ENCODE measurements at places on chromosomes 3 and 15. TPM values are rescaled to one million over a fixed set of nuclear protein-coding genes. Genes with fewer than 3 reads are reported as not detected.

CPLX3 gene
- polyA plus RNA-seq: not detected

PLAAT1 gene
- 0.24 TPM for polyA plus RNA-seq

SCG3 gene
- 10.0 TPM for polyA plus RNA-seq

OR5K2 gene
- 0.40 TPM for polyA plus RNA-seq

TRH gene
- polyA plus RNA-seq: 0.16 TPM

HHLA2 gene
- 121 TPM for polyA plus RNA-seq

MCF2L2 gene
- polyA plus RNA-seq: 2.4 TPM

ANKRD34C gene
- not detected for polyA plus RNA-seq

NEO1 gene
- polyA plus RNA-seq: 135 TPM

HEG1 gene
- 15.0 TPM for polyA plus RNA-seq

CCR1 gene
- polyA plus RNA-seq: 3.4 TPM

CCDC33 gene
- 2.2 TPM for polyA plus RNA-seq

CAMP gene
- polyA plus RNA-seq: 0.19 TPM

RBP2 gene
- polyA plus RNA-seq: 2,966 TPM

GRCh38 chr15:63544258-63545026 lies 40.0 kb downstream of the USP3 start:
- no peak for DNase-seq
- no peaks in the 10 kb centered on the region for H3K27me3 ChIP-seq
- peaks cover under 1% of the 10 kb centered on the region for H3K4me1 ChIP-seq
- no peak overlapping the region for H3K27ac ChIP-seq
- peaks cover 2% of the 10 kb centered on the region for H3K36me3 ChIP-seq

- DNase-seq: no peak
- H3K4me1 ChIP-seq: no peaks in the 10 kb centered on the region
- H3K4me3 ChIP-seq: no peak overlapping the region
Observed at GRCh38 chr3:99016452-99016851, 115.0 kb upstream of the DCBLD2 start.

DNA sequence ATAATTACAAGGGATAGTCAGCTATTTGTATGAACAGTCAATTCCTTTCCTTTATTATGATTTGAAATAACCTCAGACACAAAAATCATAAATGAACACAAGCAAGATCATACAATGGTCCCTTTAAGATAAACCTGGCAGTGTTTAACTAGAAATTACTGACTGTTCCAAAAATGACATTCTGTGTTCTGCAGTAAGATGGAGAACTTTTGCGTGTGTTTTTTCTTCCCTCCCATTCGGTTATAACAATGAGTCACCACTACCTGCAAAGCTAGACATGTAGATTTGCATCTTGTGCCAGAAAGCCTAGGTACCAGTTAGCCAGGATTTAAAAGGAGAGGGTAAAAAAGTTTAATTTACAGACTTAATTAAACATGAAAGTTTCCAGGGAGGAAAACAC lies 248.2 kb upstream of the ADAMTS9 start:
- H3K27ac ChIP-seq: no peak overlapping the region
- H3K4me3 ChIP-seq: no peak overlapping the region

DNA sequence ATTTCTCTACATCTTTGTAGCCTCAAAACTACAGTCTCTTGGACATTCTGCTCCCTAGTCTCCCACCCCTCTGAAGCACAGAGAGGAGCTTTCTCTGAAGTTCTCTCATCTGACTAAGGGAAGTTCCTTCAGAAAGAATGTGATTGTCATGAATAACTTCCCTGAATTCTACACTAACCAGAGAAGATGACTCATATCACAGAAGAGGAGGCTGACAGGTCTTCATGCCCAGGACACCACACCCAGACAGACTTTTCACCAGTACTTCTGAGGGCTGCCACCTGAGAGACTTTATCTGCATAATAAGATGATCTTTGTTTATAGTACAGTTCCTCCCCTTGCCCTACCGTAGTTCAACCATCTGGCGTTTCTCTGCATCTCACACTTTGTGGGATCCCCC lies 52.8 kb downstream of the CDIN1 start:
- H3K27ac ChIP-seq: no peak overlapping the region
- no peak for DNase-seq
- no peaks in the 10 kb centered on the region for H3K36me3 ChIP-seq
- H3K4me1 ChIP-seq: no peaks in the 10 kb centered on the region

DNA sequence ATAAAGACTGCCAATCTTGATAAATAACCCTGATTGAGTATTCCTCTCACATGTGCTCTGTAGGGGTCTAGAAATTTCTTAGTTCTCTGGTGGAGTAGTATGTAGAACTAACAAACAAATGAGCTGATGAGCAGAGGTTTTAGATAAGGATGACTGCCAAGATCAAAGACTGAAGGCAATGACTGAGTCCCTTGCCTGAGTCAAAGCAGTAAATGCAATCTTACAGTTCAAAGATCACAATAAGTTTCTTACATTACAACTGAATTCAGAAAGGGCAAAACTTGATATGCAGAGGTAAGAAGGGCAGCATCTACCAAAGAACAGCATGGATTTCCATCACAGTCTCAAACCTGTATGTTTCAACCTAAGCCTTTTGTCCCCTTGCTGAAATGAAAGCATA lies 172.2 kb upstream of the POU1F1 start:
- no peaks in the 10 kb centered on the region for H3K36me3 ChIP-seq
- DNase-seq: peak; percentile 71
- H3K4me1 ChIP-seq: peaks cover 16% of the 10 kb centered on the region
- peak overlapping the region; percentile 33 for H3K27ac ChIP-seq
- H3K27me3 ChIP-seq: no peaks in the 10 kb centered on the region
- H3K4me3 ChIP-seq: no peak overlapping the region

DNA sequence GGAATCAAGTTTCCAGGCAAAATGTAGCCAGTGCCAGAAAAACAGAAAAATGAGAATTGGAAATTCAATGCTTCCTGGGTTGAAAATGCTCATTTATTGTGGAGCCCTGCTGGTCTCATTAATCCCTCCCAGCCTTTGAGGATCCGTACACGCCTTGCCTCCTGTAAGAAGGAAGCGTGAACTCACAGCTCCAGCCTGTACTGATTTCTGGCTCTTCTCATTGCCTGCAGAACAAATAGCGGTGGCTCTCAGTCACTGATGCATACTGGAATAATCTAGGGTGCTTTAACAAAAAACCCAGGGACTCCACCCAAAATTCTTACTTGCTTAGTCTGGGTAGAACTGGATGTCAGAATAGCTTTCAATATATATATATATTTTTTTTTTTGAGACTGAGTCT lies 29.3 kb upstream of the SLC24A5 start:
- peaks cover 6% of the 10 kb centered on the region for H3K27me3 ChIP-seq
- H3K4me1 ChIP-seq: no peaks in the 10 kb centered on the region
- no peak for DNase-seq
- no peak overlapping the region for H3K4me3 ChIP-seq
- H3K27ac ChIP-seq: no peak overlapping the region

GRCh38 chr3:46998121-46998851 lies 18.8 kb downstream of the NBEAL2 start:
- peaks cover 53% of the 10 kb centered on the region for H3K36me3 ChIP-seq
- H3K4me3 ChIP-seq: no peak overlapping the region
- H3K4me1 ChIP-seq: peaks cover 17% of the 10 kb centered on the region
- peak; percentile 85 for DNase-seq

- H3K4me3 ChIP-seq: no peak overlapping the region
- H3K27me3 ChIP-seq: no peaks in the 10 kb centered on the region
- H3K36me3 ChIP-seq: peaks cover 9% of the 10 kb centered on the region
- peak; percentile 5 for DNase-seq
- H3K27ac ChIP-seq: peak overlapping the region; percentile 89
- peaks cover 6% of the 10 kb centered on the region for H3K4me1 ChIP-seq
Observed at GRCh38 chr15:56653107-56653506, 80.2 kb downstream of the ZNF280D start.

- no peak overlapping the region for H3K4me3 ChIP-seq
- no peak for DNase-seq
- peaks cover 43% of the 10 kb centered on the region for H3K4me1 ChIP-seq
Observed at GRCh38 chr3:37943631-37944314, 46.8 kb upstream of the VILL start.

DNA sequence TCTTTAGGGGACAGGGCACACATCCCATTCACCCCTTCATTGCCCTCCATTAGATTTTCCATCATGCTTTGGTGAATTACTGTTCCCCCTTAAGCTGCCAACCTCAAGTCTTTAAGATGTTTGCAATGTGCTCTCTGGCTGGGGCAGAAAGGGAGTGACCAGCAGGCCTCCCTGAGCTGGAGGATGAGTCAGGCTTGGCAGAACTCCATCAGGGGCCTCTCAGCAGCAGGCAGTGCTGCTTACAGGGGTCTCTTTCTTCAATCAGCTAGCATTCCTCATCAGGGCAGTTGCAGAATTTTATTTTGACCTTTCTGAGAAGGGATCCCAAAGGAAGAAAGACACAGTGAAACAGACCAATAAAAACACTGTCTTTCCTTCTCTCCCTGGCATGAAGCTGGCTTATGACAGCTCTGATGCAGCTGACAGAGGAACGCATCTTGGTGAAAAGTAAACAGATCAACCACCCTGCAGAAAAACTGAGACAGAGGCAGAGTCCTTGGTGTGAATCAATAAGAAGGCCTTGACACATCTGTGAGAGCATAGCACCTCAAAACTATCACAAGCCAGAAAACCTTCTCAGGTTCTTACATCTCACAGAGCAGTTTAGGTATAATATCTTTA lies 88.7 kb upstream of the MRPL3 start:
- H3K4me3 ChIP-seq: no peak overlapping the region
- peak; percentile 4 for DNase-seq
- no peaks in the 10 kb centered on the region for H3K27me3 ChIP-seq
- no peaks in the 10 kb centered on the region for H3K4me1 ChIP-seq

DNA sequence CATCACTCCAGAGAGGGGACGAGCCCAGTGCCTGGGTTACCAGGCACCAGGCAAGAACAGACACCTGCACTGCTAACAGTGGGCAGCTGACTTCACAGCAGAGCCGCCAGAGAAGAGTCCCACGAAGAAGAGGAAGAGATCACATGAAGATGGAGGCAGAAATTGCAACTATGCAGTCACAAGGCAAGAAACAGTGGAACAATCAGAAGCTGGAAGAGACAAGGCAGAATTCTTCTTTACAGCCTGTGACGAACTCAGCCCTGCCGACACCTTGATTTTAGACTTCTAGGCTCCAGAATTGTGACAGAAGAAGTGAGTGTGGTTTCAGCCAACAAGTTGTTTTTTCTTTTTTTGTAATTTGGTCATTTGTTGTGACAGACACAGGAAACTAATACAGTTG lies 59.2 kb downstream of the IL12A start:
- DNase-seq: no peak
- H3K27ac ChIP-seq: no peak overlapping the region
- no peaks in the 10 kb centered on the region for H3K4me1 ChIP-seq
- no peaks in the 10 kb centered on the region for H3K27me3 ChIP-seq
- H3K4me3 ChIP-seq: no peak overlapping the region
- H3K36me3 ChIP-seq: no peaks in the 10 kb centered on the region

DNA sequence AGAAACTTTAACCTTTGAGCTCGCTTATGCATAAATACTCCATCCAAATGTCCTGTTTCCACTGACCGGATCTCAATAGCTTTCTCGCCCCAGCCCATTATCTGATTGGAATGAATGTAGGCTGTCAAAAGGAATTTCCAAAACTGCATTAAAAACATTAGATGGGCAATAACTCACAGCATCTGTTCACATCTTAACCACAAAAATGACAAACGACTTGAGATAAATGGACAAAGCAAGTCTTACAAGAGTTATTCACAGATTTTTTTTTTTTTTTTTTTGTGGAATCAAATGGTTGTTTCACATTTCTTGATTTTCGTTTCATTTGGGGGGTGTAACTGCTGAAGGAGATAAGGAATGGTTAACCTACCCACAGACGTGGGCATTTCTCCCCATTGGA lies 39.7 kb upstream of the SLC2A2 start:
- H3K36me3 ChIP-seq: peaks cover 13% of the 10 kb centered on the region
- no peak for DNase-seq
- no peaks in the 10 kb centered on the region for H3K27me3 ChIP-seq
- no peak overlapping the region for H3K4me3 ChIP-seq

- no peak for DNase-seq
- no peak overlapping the region for H3K4me3 ChIP-seq
- no peak overlapping the region for H3K27ac ChIP-seq
- no peaks in the 10 kb centered on the region for H3K36me3 ChIP-seq
Observed at GRCh38 chr15:67744331-67745072, 80.8 kb upstream of the SKOR1 start.

- no peak overlapping the region for H3K27ac ChIP-seq
- H3K36me3 ChIP-seq: peaks cover 31% of the 10 kb centered on the region
- H3K27me3 ChIP-seq: no peaks in the 10 kb centered on the region
- no peak overlapping the region for H3K4me3 ChIP-seq
- H3K4me1 ChIP-seq: no peaks in the 10 kb centered on the region
- no peak for DNase-seq
Observed at GRCh38 chr3:130948001-130948773, 54.3 kb downstream of the ATP2C1 start.

GRCh38 chr3:16715281-16715680 lies 110.1 kb upstream of the DAZL start:
- H3K4me1 ChIP-seq: no peaks in the 10 kb centered on the region
- no peaks in the 10 kb centered on the region for H3K36me3 ChIP-seq
- no peak overlapping the region for H3K27ac ChIP-seq
- no peak for DNase-seq
- no peak overlapping the region for H3K4me3 ChIP-seq

DNA sequence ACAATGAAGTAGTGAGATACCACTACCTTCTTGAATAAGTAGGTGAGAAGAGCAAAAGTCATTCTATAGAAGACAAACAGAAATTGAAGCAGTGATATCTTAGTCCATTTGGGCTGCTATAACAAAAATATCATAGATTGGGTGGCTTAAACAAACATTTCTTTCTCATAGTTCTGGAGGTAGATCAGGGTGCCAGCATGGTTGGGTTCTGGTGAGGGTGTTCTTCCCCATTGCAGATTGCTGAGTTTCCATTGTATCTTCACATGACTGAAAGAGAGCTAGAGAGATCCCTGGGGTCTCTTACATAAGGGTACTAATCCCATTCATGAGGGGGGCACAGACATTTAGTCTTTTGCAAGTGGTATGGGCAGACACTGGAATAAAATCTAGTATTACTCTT lies 32.9 kb upstream of the IFT57 start:
- DNase-seq: no peak
- no peaks in the 10 kb centered on the region for H3K27me3 ChIP-seq
- H3K4me3 ChIP-seq: no peak overlapping the region
- no peak overlapping the region for H3K27ac ChIP-seq
- H3K36me3 ChIP-seq: no peaks in the 10 kb centered on the region

- H3K27me3 ChIP-seq: peaks cover 3% of the 10 kb centered on the region
- DNase-seq: no peak
- no peak overlapping the region for H3K27ac ChIP-seq
- H3K4me1 ChIP-seq: peaks cover 7% of the 10 kb centered on the region
- H3K4me3 ChIP-seq: no peak overlapping the region
- H3K36me3 ChIP-seq: no peaks in the 10 kb centered on the region
Observed at GRCh38 chr15:29124581-29125381, 144.8 kb downstream of the NSMCE3 start.

GRCh38 chr3:64351713-64352638 lies 126.7 kb upstream of the PRICKLE2 start:
- H3K4me1 ChIP-seq: no peaks in the 10 kb centered on the region
- peak overlapping the region; percentile 9 for H3K27ac ChIP-seq
- DNase-seq: no peak
- no peaks in the 10 kb centered on the region for H3K36me3 ChIP-seq
- no peak overlapping the region for H3K4me3 ChIP-seq
- no peaks in the 10 kb centered on the region for H3K27me3 ChIP-seq
